ENCODE measurements at places on chromosomes 6 and 20. TPM values are rescaled to one million over a fixed set of nuclear protein-coding genes. Genes with fewer than 3 reads are reported as not detected.

SLC22A1 gene
- polyA plus RNA-seq = not detected

BPIFA1 gene
- polyA plus RNA-seq = not detected

CST4 gene
- not detected for polyA plus RNA-seq

SNAP25 gene
- 6.3 TPM for polyA plus RNA-seq

TOX2 gene
- polyA plus RNA-seq = 0.32 TPM

FOXA2 gene
- not detected for polyA plus RNA-seq

SGK2 gene
- not detected for polyA plus RNA-seq

SIRPG gene
- polyA plus RNA-seq = not detected

SLC17A4 gene
- not detected for polyA plus RNA-seq

GGTLC1 gene
- not detected for polyA plus RNA-seq

TGM2 gene
- polyA plus RNA-seq = 192 TPM

PNPLA1 gene
- polyA plus RNA-seq = not detected

MRAP2 gene
- polyA plus RNA-seq = 17.4 TPM

PROCR gene
- polyA plus RNA-seq = 12.5 TPM

PHACTR3 gene
- polyA plus RNA-seq = 19.6 TPM

GPR6 gene
- not detected for polyA plus RNA-seq

BTN1A1 gene
- 0.35 TPM for polyA plus RNA-seq

TRDN gene
- 285 TPM for polyA plus RNA-seq

CLPSL1 gene
- polyA plus RNA-seq = not detected

IL20RA gene
- polyA plus RNA-seq = 3.5 TPM

HUS1B gene
- 0.51 TPM for polyA plus RNA-seq

CLIC5 gene
- 10.5 TPM for polyA plus RNA-seq

PRR18 gene
- polyA plus RNA-seq = 0.33 TPM

MYBL2 gene
- 27.3 TPM for polyA plus RNA-seq

SLC12A5 gene
- polyA plus RNA-seq = 17.1 TPM

Data from cardiac muscle cell (in vitro differentiated cells and primary cell).